Astrocyte of the spinal cord (primary cell): ENCODE measurements at places on chromosomes 4 and X.

GRCh38 chr4:78057600-78058550 lies 752 bp downstream of the FRAS1 start:
- peak; percentile 49 for DNase-seq

DNA sequence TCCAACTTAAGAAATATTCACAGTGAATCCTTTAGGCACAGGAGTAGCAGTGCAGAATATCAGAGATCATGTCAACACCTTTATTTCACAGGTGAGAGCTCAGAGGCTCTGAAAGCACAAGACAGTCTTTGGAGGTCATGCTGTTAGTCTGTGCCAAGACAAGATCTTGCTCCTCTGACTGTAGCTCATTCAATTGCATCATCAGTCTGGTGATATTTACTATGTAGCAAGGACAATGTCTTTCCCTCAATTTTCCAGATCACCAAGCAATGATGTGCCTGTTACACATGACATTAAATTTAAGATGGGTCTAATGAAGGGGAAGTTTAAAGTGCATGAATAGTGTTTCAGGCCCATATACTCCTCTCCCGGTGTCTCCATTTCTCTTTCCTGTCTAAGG lies 277.5 kb downstream of the IL15 start:
- no peak for DNase-seq

GRCh38 chrX:46279214-46279924 lies 265.9 kb downstream of the ZNF674 start:
- no peak for DNase-seq

DNA sequence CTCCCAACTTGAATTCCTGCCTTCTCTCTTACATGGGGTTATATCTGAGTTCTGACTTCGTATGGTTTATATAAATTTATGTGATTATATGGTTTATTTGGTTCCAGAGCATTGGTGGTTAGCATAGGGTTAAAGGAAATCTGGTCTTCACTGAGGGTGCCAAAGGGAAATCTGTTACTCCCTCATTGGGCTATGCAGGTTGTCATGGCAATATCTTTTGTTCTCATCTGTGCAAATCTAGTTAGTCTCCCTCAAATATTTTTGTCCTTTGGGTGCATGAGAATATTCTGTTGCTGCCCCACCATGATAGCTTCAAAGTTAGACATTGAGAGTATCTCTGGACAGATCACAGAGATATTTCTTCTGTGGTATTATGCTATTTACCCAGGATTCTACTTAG lies 71.8 kb upstream of the OTUD4 start:
- DNase-seq = no peak

GRCh38 chr4:63906660-63907183 lies 502.5 kb downstream of the TECRL start:
- DNase-seq = no peak

DNA sequence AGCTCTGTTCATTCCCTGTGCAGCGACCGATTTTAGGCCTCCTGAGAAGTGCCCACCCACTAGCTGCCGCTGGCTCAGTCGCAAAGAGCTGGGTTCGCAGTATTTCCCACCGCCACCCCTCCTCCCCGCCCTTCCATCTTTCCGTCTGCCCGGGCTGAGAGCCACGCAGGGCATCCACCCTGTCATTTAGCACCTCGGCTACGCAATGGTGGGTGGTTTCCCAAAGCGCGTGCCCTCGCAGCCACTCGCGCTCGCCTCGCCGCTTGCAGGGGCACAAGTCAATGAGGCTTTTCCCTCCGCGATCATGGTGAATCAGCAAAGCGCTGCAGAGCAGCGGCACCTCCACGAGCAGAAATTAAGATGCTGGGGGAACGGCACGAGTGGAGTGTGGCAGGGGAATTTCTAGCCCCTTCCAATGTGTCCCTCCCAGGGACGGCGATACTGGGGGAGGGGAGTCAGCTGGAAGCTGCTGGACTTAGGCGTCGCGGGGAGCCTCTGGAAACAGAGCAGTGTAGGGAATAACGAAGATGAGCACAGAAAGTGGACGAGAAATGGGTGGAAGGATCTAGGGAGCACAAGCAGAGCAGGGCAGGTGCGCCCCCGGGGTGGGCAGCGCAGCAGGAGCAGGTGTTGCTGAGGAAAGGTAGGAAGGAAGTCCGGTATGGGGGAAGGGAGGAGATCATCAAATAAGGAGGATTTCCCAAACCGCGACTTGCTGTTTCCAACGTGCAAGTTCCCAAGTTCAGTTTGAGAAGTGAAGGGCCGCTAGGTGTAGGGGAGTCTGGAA lies 2.4 kb upstream of the PTCHD1 start:
- DNase-seq = no peak

GRCh38 chrX:111624169-111624568 lies 56.8 kb upstream of the ALG13 start:
- no peak for DNase-seq

GRCh38 chrX:22788221-22788620 lies 211.5 kb upstream of the DDX53 start:
- peak; percentile 64 for DNase-seq

DNA sequence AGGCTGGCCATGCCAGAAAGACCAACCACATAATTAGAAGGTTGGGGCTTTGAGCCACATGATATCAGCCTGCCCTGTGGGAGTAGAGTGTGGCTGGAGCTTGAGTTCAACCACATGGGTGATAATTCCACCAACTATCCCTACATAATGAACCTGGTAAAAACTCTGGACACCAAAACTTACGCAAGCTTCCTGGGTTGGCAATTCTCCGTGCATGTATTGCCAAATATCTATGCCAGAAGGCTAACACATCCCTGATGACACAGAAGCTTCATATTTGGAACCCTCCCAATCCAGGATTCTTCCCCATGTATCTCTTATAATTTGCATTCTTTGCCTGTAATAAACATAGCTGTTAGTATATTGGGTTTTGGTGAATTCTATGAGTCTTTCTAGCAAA lies 68.2 kb downstream of the FUNDC1 start:
- no peak for DNase-seq

GRCh38 chr4:148289740-148290139 lies 152.5 kb downstream of the NR3C2 start:
- DNase-seq = no peak

DNA sequence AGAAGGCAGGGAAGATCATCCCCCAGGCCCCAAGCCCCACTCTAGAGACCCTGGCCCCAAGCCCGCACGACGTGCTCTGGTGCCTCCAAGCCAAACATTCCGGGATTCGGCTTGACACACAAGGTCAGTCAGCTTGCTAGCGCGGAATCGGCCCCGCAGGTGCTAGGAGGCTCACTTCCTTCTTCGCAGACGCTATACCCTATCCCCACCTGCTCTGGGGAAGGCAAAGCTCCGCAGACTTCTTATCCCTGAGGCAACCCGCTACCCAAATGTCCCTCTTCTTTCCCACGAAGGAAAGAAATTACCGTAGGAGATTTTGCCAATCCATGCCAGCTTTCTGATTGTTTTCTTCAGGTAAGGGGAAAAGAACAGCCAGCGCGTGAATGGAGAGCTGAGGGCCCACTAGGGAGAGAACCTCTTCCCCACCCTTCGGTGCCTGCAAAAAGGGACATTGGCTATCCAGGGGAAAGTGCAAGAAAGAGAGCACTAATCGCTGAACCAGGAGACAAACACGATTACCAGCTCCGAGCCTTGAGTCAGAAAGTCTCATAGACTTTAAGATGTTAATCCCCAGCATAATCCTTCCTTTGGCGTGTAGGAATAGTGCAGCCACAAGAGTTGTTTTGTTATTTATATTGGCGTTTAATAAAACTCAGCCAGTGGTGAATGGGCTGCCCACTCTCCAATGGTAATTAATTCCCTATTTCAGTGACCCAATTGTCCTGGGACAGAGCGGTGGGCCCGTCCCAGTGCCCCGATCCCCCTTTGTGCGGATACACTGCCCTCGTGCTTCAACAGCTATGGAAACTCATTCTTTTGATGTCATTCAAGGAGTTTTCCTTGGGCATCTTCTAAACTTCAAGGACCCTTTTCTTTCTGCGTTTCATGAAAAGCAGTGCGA lies 5.4 kb upstream of the NEUROG2 start:
- no peak for DNase-seq

DNA sequence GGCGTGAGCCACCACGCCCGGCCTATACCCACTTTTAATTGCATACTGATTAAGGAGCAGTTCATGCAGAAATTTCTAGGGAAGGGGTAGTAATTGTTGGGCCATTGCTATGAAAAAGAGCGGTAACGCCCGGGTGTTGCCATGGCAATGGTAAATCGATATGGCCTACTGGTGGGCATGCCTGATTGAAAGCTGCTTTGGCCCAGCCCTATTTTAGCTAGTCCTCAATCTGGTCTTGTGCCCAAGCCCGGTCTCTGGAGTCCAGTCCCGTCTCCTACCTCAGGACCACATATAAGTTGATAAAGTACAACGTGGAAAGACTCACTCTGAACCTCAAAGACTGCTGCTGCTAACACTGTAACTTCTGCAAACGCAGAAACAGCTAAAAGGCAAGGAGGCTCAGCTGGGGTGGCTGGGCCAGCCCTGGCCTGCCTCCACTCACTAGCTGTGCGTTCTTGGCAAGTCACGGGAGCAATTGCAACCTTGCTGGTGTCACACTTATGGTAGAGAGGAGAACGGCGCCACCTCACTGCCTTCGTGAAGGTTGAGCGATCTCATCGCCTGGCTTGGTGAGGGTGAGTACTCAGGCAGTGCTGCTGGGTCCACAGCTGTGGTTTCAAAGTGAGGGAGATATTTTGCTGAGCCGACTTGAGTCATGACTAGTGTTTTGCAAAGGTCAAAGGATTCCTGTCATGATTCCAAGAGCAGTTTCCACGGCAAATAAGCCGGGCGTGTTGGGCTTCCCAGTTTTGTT lies 57.0 kb upstream of the GRPEL1 start:
- DNase-seq = peak; percentile 91

DNA sequence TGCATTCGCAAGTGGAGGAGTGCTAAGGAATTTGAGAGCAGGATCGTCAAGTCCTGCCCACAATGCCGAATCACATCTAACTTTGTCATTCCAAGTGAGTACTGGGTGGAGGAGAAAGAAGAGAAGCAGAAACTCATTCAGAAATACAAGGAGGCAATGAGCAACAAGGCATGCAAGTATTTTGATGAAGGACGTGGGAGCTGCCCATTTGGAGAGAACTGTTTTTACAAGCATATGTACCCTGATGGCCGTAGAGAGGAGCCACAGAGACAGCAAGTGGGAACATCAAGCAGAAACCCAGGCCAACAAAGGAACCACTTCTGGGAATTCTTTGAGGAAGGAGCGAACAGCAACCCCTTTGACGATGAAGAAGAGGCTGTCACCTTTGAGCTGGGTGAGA lies 100.2 kb upstream of the MED14 start:
- DNase-seq = no peak

GRCh38 chr4:104596189-104596588 lies 101.5 kb upstream of the CXXC4 start:
- DNase-seq = no peak

GRCh38 chr4:17761062-17761461 lies 20.4 kb downstream of the FAM184B start:
- no peak for DNase-seq

- peak; percentile 65 for DNase-seq
Observed at GRCh38 chr4:78481180-78481579, 70.4 kb upstream of the ANXA3 start.

GRCh38 chrX:141468940-141469339 lies 115.6 kb downstream of the SPANXA1 start:
- peak; percentile 46 for DNase-seq

DNA sequence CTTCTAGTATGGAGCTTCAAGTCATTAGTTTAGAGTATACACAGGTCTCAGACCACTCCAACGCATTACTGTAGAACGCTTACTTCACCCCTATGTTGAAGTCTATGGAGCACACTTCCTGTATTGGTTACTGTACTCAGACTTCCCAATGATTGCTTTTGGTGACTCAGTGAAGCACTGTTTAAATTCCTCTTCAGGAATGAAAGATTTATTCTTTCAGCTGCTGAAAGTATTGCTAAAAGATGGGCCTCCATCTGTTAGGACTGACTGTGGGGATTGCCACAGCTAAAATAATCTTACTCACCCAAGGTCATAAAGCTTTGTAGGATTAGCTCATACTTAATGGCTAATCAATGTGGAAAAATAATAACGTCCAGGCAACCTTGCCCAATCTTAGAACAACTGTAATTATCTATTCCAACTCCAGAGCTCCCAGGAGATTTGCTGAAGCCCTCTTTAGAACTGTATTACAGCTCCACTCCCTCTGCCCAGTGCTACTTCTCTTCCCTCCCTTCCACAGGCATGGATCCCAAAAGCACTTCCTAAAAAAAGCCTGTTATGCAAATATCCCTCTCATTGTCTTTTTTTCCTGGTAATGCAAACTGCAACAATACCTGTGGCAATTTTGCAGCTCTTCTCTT lies 281.9 kb upstream of the HS3ST1 start:
- peak; percentile 41 for DNase-seq

GRCh38 chr4:181845617-181846016 lies 397.6 kb upstream of the TENM3 start:
- DNase-seq = no peak

DNA sequence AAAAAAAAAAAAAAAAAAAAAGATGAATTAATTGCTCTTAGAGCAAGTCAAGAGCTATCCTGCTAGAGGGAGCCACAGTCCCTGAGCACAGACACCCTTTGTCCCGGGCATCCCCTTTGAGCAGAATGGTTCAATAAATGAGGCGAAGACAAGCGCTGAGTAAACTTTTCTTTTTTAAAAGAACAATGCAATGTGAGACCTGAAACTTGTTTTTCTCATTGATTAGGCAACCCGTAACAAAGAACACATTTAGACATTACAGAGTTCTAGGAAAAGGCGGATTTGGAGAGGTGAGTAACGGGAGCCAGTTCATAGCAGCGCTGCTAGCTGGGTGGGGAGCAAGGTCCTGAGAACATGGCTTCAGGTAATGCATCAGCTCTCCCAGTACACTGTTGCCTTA lies 46.1 kb downstream of the GRK4 start:
- DNase-seq = peak; percentile 6

- peak; percentile 89 for DNase-seq
Observed at GRCh38 chr4:7649741-7650531, 215.2 kb upstream of the PSAPL1 start.

GRCh38 chr4:87092389-87093141 lies 127.9 kb downstream of the KLHL8 start:
- DNase-seq = peak; percentile 77

DNA sequence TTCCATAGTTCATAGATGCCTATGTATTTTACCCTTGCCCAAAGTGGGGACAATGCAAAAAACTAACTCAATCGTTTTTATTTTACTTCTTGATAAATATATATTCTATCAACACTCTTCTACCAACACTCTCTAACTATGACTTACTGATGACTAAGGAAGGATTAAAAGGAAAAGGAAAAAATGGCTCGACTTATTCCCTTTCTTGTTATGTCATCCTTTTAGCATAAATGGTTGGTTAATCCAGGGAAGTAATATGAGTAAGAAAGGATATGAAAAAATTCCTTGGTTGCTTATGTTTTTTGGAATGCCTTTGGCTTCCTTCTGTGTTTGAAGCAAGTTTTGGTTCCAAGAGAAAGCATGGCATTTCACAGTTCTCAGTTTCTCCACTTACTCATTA lies 1087.1 kb downstream of the C4orf33 start:
- DNase-seq = no peak

DNA sequence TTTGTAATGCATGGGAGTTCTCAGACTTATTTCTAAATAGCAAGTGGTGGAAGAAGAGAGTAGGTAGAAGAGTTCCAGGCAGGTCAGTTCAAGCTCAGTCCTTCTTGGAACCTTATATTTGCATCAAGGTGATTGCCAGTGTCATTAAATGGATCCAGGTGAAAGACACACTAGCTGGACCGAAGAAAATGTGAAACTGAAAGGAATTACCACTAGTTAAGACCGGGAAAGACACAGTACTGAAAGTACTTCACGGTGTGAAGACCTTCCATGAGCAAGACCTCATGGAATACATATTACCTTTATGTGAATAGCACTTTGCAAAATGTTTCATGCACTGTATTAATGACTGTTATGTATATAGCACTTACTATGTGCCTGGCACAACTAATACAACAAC lies 19.1 kb downstream of the TMEM150C start:
- no peak for DNase-seq
